ENCODE measurements at places on chromosomes 12 and 14.

DNA sequence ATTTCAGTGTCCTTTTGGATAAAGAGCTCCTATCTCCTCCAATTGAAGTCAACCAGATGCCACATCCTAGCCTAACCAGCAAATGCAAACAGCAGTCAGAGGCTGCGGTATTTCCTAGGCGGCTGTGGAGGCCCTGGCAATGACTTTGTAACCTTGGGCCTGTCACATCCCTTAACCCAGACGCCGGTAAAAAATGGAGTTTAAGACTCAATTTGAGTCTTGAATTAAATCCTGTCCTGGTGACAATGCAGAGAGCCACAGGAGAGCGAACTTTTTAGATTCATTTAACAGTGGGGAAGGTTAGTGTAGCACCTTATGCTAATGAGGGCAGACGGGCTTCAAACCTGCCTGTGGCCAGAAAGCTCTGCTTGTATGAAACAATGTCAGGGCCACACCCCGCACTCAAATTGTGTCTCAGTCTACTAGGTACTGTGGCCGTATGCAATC lies 1.3 kb downstream of the C12orf75 start:
- no peak for DNase-seq

GRCh38 chr12:22190-22529 lies 44.4 kb upstream of the IQSEC3 start:
- no peak for DNase-seq

- no peak for DNase-seq
These were observed 10.1 kb downstream of the FOXN3 start for GRCh38 chr14:89406941-89407340.

- DNase-seq = no peak
These were observed 7.2 kb upstream of the SSPN start for GRCh38 chr12:26188127-26188526.

DNA sequence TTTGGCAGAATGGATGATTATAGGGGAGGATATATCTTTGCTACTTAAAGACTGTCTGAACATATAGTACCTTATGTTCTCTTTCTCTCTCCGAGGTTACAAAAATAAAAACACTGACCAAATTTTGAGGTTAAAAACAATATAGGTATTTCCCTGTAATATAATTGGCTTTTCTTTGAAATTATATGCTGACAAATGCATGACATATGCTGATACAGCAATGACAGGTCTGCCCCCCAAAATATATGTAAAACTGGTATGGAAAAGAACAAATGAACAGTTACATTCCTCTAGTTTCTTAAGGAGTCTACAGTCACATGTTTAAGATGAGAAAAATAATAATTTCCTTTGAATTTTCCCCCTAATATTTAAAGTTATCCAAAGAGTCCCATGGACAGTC lies 405.7 kb downstream of the SOX5 start:
- no peak for DNase-seq

- no peak for DNase-seq
These were observed 398.9 kb upstream of the CCDC196 start for GRCh38 chr14:66087231-66087630.

GRCh38 chr12:26143291-26143690 lies 18.5 kb upstream of the BHLHE41 start:
- no peak for DNase-seq

GRCh38 chr14:58297412-58297761 lies 968 bp upstream of the ARID4A start:
- no peak for DNase-seq

DNA sequence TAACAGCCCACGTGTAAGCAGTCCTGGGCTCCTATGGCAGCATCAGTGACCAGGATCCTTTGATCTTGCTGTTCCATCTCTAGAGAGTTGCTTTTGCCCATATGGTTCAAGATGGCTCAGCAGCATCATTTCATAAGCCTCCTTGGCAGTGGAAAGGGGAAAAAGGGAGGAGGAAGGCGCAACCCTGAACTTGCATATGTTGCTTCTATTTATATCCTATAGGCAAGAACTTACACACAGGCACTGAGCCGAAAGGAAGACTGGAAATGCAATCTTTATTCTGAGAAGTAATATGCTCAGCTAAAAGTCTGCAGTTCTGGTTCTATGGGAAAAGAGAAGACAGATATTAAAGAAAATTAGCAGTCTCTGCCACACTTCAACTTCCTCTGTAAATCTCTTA lies 167.7 kb upstream of the PLXNC1 start:
- DNase-seq = no peak

DNA sequence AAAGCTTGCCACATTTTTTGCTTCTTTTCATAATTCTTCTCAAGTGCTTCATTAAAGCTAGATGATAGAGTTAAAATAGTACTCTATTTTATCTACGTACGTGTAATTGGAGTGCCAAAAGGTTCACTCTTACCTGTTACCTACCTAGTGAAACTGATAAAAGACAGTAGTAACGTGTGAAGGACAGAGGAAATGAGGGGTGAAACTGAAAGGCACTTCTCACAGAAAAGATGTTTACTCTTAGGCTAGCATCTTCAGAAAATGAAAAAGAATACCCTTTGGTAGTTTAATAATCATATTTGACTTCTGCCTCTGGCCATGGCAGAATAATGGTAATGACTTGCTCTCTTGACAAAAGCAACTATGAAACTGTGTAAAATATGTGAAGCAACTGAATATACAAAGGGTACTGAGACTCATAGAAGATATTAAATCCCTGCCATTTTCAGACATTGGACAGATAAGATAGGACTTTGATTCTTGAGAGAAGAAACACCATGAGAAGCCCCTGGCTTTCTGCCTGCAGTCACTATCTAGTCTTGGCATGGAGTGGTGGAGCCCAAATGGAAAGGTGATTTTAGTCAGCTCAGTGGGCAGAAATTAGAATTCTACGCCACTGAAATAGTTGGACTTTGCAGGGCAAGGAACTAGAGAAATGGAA lies 6.3 kb upstream of the EVL start:
- no peak for DNase-seq

DNA sequence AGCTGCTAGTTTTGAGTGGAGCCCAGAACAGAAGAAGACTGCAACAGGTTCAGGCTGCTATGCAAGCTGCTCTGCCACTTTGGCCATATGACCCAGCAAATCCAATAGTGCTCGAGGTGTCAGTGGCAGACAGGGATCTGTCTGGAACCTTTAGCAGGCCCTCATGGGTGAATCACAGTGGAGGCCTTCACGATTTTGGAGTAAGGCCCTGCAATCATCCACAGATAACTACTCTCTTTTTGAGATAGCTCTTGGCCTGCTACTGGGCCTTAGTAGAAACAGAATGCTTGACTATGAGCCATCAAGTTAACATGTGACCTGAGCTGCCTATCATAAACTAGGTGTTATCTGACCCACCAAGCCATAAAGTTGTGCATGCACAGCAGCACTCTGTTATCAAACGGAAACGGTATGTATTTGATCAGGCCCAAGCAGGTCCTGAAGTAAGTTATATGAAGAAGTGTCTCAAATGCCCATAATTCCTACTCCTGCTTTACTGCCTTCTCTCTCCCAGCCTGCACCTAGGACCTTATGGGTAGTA lies 116.9 kb upstream of the CCDC196 start:
- no peak for DNase-seq

DNA sequence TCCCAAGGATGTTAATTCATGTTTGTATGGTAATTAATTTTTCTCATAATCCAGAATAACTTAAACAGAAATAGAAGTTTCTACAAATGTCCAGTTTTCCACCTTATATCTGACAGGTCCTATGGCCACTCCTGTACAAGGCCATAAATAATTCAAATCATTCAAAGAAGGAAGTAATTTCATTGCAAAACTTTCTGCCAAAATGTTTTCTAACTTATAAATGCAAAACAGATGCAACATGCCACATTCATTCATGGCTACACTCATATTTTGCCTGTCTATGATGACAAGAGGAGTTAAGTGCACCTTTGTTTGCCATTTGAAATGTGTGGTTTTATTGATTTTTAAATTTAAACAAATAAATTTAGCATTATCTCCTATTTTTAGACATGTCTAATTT lies 34.4 kb downstream of the ITPR2 start:
- DNase-seq = no peak

- no peak for DNase-seq
These were observed 7.2 kb upstream of the CD27 start for GRCh38 chr12:6437586-6437985.

GRCh38 chr12:19181666-19182426 lies 52.3 kb downstream of the PLEKHA5 start:
- no peak for DNase-seq

- DNase-seq = no peak
These were observed 39.1 kb downstream of the DDHD1 start for GRCh38 chr14:53113989-53114388.

- DNase-seq = no peak
These were observed 1133.8 kb upstream of the SEL1L start for GRCh38 chr14:82667501-82667900.

DNA sequence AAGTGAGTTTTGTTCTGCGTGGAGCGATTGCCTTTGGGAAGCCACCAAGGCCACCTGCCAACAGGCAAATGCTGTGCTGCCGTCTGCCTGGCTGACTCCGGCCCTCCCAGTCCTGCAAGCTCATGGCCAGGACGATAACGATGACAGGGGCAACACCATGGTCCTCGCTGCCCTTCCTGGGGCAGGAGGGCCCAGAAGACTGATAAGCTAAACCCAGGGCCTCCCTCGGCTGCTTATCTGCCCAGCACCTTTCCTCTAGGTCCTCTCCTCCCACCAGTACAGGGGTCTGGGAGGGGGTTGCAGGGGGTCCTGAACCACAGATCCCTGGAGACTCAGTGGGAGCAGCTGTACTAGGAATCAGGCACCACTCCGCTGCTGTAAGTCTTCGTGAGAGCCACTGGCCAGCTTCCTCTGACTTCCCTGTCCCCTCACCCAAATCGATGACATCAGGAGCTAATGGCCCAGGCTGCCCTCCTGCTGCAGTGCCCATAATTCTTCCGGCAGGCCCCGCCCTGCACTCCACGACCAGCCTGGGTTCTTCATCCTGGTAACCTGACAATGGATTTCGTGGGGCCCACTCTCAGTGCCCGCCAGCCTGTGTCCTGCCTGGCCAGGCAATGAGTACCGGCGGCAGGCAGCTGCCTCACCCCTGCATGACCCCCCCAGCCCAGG lies 5.1 kb downstream of the ANKRD9 start:
- DNase-seq = no peak

- DNase-seq = no peak
These were observed 716.3 kb upstream of the MDGA2 start for GRCh38 chr14:48391661-48392060.

DNA sequence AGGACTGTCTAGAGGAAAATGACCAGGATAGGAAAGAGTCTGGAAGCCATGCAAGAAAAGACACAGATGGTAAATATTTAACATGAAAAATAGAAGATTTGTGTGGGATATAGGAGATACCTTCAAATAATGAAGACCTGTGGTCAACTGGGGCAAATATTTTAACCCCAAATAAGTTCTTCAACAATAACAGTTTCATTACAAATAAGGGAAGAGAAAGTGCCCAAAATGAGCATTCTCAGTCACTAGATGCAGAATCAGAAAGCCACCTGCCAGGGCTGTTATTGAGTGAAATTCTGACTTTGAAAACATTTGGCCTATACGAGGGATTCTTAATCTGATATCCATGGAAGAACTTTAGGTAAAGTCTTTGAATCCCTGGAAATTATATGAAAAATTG lies 231.2 kb upstream of the PLEKHG7 start:
- no peak for DNase-seq

GRCh38 chr14:89085231-89085731 lies 260.8 kb downstream of the TTC8 start:
- no peak for DNase-seq

DNA sequence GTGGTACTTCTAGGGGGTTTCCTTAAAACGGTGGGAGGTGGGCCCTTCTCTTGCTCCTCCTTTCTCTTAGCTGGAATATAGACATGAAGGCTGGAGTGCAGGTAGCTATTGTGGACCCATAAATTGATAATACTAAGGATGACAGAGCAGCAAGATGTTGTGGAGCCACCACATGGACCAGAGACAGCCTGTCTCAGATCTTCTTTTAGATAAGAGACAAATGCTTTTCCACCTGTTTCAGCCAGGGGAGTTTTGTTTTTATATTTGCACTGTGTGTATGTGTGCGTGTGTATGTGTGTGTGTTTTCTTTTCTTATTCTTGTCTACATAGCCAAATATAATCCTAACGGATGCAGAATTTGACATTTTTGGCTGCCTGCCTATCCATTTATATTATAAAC lies 62.9 kb upstream of the HIF1A start:
- no peak for DNase-seq

GRCh38 chr12:55717011-55718007 lies 1.5 kb downstream of the BLOC1S1 start:
- peak; percentile 84 for DNase-seq

DNA sequence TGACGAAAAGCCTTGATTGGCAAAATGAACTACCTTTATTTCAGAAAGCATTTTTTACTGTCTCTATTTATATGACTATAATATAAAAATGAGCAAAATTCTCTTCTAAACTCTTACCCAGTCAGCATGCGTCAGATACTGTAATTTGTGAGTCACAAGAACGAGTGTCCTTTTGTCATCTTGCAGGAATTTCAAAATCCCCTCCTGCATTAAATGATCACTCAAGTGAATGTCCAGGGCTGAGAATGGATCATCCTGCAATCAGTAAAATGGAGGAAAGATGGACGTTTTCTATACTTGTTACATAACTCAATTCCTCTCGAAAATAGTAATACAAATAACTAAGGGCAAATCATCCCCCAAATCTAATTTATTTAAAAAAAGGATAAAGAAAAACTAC lies 77.7 kb upstream of the KCNJ8 start:
- no peak for DNase-seq

- no peak for DNase-seq
These were observed 372.1 kb downstream of the KCNH5 start for GRCh38 chr14:62673014-62673755.

- no peak for DNase-seq
These were observed 18.2 kb downstream of the FAM222A start for GRCh38 chr12:109731806-109732205.

- no peak for DNase-seq
These were observed 441 bp downstream of the PDE3A start for GRCh38 chr12:20368651-20369304.

DNA sequence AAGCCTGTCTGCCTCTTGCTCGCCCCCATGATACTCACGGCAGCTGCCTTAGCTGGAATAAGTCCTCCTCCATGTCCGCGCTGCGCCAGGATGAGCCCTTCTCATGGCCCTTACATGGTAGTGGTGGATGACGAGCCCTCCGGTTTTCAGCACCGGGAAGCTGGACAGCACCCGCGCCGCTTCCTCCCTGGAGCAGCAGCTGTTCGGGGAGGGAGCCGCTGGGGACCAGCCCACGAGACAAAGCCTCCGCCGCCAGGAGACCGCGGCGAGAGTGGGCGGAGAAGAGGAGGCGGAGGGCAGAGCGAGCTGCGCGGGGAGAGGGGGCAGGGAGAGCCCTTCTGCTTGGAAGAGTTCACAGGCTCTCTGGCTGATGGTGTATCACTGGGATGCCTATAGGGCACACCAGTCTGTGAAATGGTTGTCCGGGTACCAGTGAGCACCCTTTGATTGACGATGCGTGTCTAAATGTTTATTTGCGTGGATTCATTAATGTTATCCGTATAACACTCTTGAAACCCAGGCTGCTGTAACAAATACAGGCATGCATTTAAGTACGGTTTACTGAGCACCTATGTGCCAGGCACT lies at the start of gene SVOP:
TSS of gene SVOP (minus strand) at position 273 of the 585 bp plus-strand sequence. CDS start at position 73, 200 bp downstream.
- DNase-seq = peak; percentile 74

GRCh38 chr12:29710104-29710503 lies 73.6 kb downstream of the TMTC1 start:
- DNase-seq = no peak
